ENCODE measurements at places on chromosomes 12 and 14. TPM values are rescaled to one million over a fixed set of nuclear protein-coding genes. Genes with fewer than 3 reads are reported as not detected.
A peak's percentile ranks its signal among the peaks of the same experiment; 100 is the strongest.

DNA sequence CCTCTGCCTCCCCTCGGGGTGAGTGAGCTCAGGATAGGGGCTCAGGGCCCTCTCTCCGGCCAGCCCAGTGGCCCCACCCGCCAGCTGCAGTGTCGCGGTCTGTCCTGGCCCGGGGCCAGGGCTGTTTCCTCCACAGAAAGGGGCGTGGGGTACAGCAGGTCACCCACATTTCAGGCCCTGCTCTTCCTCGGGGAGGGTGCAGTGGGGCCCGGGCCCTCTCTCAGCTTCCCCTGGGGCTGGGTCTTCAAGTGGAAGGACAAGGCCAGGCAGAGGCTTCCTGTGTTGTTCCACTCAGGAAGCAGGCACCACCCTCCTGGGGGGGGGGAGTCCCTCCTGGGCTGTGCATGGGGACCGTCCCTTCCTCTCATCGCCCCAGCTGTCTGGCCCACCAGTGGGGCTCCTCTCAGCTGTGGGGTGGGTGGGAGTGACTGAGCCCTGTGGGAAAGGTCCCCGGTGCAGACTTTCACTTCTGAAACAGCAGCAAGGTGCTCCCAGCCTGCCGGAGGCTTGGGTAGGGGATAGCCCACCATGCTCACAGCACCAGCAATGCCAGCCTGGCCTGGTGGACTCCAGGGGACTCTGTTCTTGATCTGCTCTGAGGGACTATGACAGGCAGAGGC, 3.7 kb downstream of the GPR132 start:
- H3K27me3 ChIP-seq: no peaks in the 10 kb centered on the region
- peak; percentile 73 for DNase-seq
- no peak overlapping the region for H3K27ac ChIP-seq
- no peaks in the 10 kb centered on the region for H3K36me3 ChIP-seq
- H3K4me1 ChIP-seq: no peaks in the 10 kb centered on the region
- no peak overlapping the region for H3K4me3 ChIP-seq

Gene OTOGL
- 0.36 TPM for total RNA-seq

Gene VRTN
- total RNA-seq: not detected

Gene NUP107
- total RNA-seq: 43.8 TPM

- H3K27ac ChIP-seq: no peak overlapping the region
- DNase-seq: no peak
- H3K36me3 ChIP-seq: no peaks in the 10 kb centered on the region
- H3K4me1 ChIP-seq: no peaks in the 10 kb centered on the region
- no peaks in the 10 kb centered on the region for H3K27me3 ChIP-seq
These were observed 142.7 kb downstream of the ALX1 start for GRCh38 chr12:85422762-85423161.

Gene SSTR1
- total RNA-seq: under 0.01 TPM

GRCh38 chr14:68939181-68939892, 39.8 kb downstream of the ACTN1 start:
- peak overlapping the region; percentile 20 for H3K4me3 ChIP-seq
- H3K27me3 ChIP-seq: no peaks in the 10 kb centered on the region
- H3K27ac ChIP-seq: peak overlapping the region; percentile 93

Gene POTEM
- not detected for total RNA-seq

DNA sequence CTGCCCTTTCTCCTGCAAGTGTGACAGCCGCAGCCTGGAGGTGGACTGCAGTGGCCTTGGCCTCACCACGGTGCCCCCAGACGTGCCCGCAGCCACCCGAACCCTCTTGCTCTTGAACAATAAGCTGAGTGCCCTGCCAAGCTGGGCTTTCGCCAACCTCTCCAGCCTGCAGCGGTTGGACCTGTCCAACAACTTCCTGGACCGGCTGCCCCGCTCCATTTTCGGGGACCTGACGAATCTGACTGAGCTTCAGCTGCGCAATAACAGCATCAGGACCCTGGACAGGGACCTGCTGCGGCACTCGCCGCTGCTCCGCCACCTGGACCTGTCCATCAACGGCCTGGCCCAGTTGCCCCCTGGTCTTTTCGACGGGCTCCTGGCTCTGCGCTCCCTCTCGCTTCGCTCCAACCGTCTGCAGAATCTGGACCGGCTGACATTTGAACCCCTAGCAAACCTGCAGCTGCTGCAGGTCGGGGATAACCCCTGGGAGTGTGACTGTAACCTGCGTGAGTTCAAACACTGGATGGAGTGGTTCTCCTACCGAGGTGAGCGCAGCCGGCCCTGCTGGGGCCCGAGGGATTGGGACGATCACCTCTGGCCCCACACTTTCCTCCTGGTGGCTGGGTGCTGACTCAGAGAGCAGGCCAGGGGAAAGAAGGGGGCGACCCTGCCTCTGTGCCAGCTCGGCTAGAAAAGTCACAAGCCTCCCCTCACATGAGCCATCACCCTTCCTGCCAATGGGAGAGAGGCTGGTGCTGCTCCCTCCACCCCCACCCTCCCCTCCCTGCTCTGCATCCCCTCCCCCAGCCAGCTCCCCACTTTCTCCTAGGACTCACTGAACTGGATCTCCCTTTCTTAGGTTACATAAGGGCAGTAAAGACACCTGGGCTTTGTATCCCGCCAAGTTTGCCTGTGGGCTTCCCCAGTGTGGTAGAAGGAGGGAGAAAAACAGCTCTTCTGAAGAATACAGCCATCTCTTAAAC, 10.9 kb downstream of the LRTM2 start:
- no peak overlapping the region for H3K27ac ChIP-seq
- H3K4me1 ChIP-seq: no peaks in the 10 kb centered on the region
- no peak overlapping the region for H3K4me3 ChIP-seq
- DNase-seq: peak; percentile 98
- peaks cover 29% of the 10 kb centered on the region for H3K27me3 ChIP-seq

DNA sequence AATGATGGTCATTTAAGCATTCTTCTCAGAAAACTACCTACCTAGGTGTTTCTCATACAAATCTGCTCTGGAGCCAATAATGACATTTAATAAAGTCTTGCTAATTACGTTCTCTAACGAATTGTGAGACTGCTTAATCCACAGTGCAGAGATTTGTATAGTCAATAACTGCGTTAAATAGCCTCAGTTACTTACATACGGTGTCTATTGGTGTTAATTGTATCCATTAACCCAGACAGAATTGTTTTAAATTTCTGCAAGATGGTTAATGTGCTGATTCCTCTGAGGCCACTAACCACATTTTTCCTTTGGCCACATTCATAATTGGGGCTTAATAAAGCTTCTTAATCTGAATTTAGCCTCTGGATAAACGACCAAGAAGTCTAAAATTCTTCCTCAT, 171.7 kb downstream of the SLC41A2 start:
- DNase-seq: no peak
- H3K4me3 ChIP-seq: no peak overlapping the region
- no peak overlapping the region for H3K27ac ChIP-seq
- H3K27me3 ChIP-seq: no peaks in the 10 kb centered on the region
- H3K4me1 ChIP-seq: no peaks in the 10 kb centered on the region
- H3K36me3 ChIP-seq: no peaks in the 10 kb centered on the region

DNA sequence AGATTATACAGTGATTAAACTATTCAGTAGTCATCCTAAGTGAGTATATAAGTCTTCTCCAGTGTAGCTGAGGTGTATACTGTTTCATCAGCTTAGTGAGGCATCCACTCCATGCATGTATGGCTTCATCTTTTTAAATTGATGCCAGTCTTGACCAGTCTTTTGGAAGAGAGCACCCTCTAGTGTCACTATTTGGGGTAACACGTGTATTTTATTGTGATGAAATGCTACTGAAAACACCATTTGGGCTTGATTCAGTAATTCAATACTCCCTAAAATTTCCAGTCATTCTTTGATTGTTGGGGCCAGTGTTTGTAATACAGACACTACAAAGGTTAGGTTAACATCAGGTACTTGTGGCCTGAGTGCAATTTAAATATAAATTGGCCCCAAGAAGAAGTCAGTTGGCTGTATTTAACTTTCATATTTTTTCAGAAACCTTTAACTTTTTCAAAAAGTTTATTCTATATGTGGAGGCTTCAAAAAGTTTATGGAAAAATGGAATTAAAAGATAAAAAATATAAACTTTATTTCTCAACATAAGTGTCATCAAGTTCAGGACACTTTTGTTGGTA, 35.3 kb downstream of the MIPOL1 start:
- DNase-seq: peak; percentile 46
- H3K27ac ChIP-seq: no peak overlapping the region
- no peaks in the 10 kb centered on the region for H3K36me3 ChIP-seq
- no peaks in the 10 kb centered on the region for H3K4me1 ChIP-seq
- no peaks in the 10 kb centered on the region for H3K27me3 ChIP-seq

Gene MCRS1
- total RNA-seq: 51.0 TPM

- no peak for DNase-seq
- H3K27me3 ChIP-seq: no peaks in the 10 kb centered on the region
- peak overlapping the region; percentile 100 for H3K4me3 ChIP-seq
- peaks cover 39% of the 10 kb centered on the region for H3K36me3 ChIP-seq
- peak overlapping the region; percentile 98 for H3K27ac ChIP-seq
- H3K4me1 ChIP-seq: peaks cover 31% of the 10 kb centered on the region
These were observed 1.0 kb downstream of the NACA start for GRCh38 chr12:56723889-56724700.

- no peak overlapping the region for H3K4me3 ChIP-seq
- no peaks in the 10 kb centered on the region for H3K4me1 ChIP-seq
- H3K27ac ChIP-seq: no peak overlapping the region
- H3K36me3 ChIP-seq: no peaks in the 10 kb centered on the region
These were observed 3.8 kb downstream of the AQP6 start for GRCh38 chr12:49976557-49976956.

DNA sequence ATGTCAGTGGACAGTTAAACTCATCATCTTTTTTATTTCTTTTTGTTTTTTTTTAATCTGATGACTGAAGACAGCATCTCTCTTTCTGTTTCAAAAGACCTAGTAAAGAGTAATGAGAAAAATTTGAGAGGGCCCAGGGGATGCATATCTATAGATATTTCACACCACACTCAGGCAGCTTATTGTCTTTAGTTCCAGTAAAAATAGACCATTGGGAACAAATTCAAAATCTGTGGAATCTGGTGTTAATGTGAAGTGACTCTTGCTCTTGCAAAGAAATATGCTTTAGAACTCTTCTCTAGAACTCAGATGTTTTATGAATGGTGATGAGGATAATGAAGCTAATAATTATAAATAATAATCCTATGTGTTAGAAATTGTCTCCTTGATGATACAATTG, 214.5 kb upstream of the ATP2B1 start:
- H3K4me1 ChIP-seq: no peaks in the 10 kb centered on the region
- H3K4me3 ChIP-seq: no peak overlapping the region
- DNase-seq: peak; percentile 65
- no peak overlapping the region for H3K27ac ChIP-seq
- no peaks in the 10 kb centered on the region for H3K27me3 ChIP-seq

Gene TSPAN11
- 10.0 TPM for total RNA-seq

Measured in osteoblast (primary cell).